ENCODE measurements at places on chromosomes 16 and 17. TPM values are rescaled to one million over a fixed set of nuclear protein-coding genes. Genes with fewer than 3 reads are reported as not detected.

DNA sequence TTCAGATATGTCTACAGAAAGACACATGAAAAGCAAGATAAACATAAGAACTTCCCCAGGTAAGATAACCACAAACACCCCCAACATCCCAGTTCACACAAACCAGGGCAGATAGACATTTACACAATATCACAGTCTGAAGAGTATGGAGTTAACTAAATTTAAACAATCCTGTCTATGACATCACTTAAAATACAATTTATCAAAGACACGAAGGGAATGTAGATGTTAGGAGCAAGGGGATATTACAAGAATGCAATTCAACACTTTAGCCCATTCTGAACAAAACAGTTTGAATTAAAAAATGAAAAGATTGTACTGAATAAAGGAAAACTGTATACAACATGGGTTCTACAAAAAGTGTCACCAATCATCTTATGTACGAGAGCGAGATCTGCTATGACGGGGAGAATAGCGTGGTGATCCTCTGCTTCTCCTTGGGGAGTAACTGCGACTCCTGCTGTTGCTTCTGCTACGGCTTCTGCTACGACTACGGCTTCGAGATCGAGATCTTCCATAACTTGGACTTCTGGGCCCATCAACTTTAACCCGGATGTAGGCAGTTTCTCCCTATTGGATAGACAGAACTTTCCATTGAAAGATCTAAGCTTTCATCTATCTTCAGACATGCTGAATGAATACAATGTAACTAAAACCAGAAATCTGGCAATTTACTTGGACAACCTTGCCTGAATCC lies 1.9 kb downstream of the SRSF1 start:
- DNase-seq = no peak

GRCh38 chr17:42529061-42529460 lies 7.0 kb upstream of the NAGLU start:
- DNase-seq = no peak

DNA sequence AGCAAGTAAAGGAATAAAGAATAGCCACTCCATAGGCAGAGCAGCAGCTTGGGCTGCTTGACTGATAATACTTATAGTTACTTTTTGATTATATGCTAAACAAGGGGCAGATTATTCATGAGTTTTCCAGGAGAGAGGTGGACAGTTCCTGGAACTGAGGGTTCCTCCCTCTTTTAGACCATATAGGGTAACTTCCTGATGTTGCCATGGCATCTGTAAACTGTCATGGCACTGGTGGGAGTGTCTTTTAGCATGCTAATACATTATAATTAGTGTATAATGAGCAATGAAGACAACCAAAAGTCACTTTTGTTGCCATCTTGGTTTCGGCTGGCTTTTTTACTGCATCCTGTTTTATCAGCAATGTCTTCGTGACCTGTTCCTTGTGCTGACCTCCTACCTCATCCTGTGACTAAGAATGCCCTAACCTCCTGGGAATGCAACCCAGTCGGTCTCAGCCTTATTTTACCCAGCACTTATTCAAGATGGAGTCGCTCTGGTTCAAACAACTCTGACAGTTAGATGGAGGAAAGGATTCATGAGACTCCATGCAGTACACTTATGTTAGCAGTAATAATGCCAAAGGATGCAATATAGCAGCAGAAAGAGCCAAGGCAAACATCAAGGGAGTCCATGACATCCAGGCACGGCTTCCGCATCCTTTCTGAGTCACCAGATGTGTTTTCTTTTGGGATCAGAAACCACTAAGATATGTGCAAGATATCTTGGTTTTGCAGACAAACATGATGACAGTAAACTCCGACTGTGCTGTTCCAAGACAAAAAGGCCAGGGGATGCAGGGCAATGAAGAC lies 55.8 kb upstream of the B4GALNT2 start:
- no peak for DNase-seq

CCP110 gene
- polyA plus RNA-seq = 8.1 TPM

All from naive B cell (primary cell).